H7 (cell line): ENCODE measurements at places on chromosomes 3 and 15. TPM values are rescaled to one million over a fixed set of nuclear protein-coding genes. Genes with fewer than 3 reads are reported as not detected.

DNA sequence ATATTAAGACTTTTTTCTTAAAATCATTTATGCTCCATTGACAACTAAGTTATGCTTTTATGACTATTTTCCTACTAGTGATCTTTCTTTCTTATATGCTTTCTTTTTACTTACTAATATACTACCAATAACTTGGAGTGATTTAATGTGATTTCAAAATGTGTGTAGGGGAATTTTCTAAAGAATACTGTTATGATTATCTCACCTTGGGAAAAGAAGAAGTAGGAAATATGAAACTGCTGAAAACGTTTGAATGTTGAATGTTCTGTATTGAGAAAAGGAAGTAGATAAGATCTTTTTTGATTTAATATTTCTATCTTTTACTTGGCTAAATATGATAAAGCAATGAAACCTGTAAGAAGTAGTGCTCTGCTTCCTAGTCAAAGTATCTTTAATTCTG is 7.8 kb upstream of the CD200R1 start:
- DNase-seq, result no peak

GRCh38 chr15:63232405-63232804 is 43.0 kb downstream of the RAB8B start:
- DNase-seq, result no peak

- peak; percentile 85 for DNase-seq
Measured at GRCh38 chr3:50637011-50637410, 20.1 kb downstream of the MAPKAPK3 start.

The PPM1L gene
- 3.2 and 5.7 TPM in 2 replicates for total RNA-seq

The CLDN11 gene
- 81.6 and 104 TPM in 2 replicates for total RNA-seq

DNA sequence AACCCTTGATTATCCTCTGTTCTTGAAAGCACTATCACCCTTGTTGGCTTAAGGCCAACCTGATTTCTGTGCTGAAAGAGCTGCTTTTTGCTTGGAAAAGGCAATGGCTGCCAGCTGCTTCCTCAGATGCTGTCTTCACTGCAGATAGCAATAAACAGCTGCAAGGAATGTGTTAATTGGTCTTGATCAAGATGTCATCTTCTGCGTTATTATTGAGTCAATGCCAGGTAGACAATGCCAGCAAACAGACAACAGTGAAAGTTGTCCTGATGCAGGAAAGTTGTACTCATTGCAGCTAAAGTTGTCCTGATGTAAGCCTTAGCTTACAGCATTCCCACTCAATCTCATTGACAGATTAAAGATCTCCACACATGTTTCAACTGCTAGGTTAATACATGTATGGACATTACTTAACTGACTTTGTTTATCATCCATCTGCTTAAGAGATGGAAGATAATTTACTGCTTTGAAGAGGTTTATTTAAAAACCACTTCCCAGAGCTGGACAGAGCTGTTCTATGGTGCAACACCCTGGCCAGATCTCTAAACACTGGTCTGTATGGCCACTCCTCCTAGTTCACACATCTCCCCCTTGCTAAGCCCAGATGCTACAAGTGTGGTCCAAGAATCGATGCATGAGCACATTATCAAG is 251.0 kb upstream of the MCTP2 start:
- no peak for DNase-seq

GRCh38 chr3:193780810-193781478 is 187.9 kb downstream of the OPA1 start:
- DNase-seq, result peak; percentile 86

DNA sequence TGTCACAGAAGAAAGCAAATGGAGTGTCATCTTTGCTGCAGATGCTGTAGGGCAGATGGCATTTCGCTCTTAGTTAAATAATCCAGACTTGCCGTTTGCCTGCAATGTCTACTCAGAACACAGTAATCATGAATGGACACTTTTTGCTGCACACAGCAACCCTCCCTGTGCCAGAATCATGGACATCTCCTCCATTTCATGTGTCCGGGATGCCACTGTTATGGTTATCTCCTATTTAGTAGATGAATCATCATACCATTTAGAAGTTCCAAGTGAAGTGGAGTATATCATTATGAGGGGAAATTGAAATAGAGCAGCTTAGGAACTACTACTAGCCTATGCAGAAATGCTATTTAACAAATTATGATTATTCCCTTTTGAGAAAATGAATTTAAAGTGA is 118.5 kb downstream of the DUT start:
- no peak for DNase-seq

DNA sequence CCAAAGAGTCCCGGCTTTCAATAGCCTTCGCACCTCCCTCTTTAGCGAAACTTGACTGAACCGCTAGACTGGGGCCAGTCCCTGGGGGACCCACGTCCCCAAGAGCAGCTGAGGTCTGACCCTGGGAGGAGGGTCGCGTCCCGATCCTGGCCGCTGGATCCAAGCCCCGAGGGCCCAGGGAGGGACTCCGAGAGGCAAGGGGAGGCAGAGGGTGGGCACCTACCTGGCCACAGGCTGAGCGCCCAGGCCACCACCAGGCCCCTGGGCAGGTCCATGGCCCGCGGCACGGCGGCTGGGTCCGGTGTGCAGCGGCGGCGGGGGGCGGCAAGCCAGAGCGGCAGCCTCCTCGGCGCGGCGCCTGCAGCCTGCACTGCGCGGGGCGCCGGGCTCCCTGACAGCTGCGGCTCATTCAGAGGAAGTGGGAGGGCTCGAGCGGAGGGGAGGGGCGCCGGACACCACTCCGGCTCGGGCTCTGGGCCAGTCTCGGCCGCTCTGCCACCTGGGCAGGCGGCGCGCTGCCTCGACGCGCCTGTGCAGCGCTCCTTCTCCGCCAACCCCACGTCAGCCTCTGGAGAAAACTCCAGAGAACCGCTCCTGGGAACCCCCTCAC is at the start of gene ITGA11:
TSS of gene ITGA11 (minus strand) at position 372 of the 610 bp plus-strand sequence. CDS start at position 275, 97 bp downstream.
- peak; percentile 94 for DNase-seq

GRCh38 chr3:125110016-125110875 is 54.4 kb upstream of the HEG1 start:
- DNase-seq, result no peak

The GOLGA6D gene
- total RNA-seq, result 0.28 and 1.1 TPM in 2 replicates

The COL7A1 gene
- 19.4 and 29.4 TPM in 2 replicates for total RNA-seq

The FBXW12 gene
- total RNA-seq, result 0.07 and 0.67 TPM in 2 replicates

- DNase-seq, result no peak
Measured at GRCh38 chr3:152491922-152492321, 223.2 kb downstream of the MBNL1 start.

GRCh38 chr3:173078525-173078924 is 62.5 kb downstream of the SPATA16 start:
- DNase-seq, result no peak

- no peak for DNase-seq
Measured at GRCh38 chr15:39501366-39502081, 79.4 kb upstream of the THBS1 start.

DNA sequence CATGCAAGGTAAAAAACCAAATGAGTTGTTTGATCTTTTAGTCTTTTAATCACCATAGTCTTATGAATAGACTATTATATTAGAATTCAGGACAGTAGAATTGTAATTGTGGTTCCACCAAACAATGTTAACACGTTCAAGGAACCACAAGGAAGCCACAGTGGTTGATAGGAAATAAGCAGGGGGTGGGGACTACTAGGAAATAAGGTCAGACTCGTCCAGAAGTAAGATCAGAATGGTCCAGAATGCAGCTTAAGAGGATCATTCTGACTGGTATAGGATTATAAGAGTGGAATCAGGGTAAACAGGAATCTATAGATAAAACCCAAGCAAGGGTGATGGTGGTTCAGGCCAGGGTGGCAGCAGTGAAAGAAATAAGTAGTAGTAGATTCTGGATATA is 7.5 kb downstream of the MYNN start:
- no peak for DNase-seq

GRCh38 chr15:36959746-36960145 is 140.6 kb downstream of the MEIS2 start:
- no peak for DNase-seq

The ACKR2 gene
- not detected in 2 replicates for total RNA-seq

- peak; percentile 17 for DNase-seq
Measured at GRCh38 chr3:49807431-49808114, 4.5 kb downstream of the INKA1 start.

The ZNF80 gene
- not detected in 2 replicates for total RNA-seq

- DNase-seq, result no peak
Measured at GRCh38 chr15:36951731-36952247, 148.6 kb downstream of the MEIS2 start.

DNA sequence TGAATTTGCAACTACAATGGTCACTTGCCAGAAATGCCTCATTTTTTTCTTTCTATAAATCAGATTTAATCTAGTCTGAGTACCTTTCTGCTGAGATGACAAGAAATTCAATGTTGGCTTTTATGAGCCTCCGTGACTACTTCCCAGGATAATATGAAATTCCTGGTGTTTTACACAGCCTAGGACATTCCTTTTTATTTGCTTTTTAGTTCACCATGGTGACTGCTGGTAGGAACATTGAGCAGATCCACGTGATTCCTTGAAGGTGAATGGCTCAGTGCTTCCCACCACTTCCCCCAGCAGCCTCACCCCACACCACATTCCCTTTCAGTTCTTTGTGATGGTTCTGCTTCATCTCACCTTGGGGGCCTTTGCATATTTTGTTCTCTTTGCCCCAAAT is 4.3 kb upstream of the NPTN start:
- no peak for DNase-seq

GRCh38 chr3:77815467-77815866 is 775.6 kb downstream of the ROBO2 start:
- DNase-seq, result peak; percentile 4

The LDHAL6B gene
- total RNA-seq, result not detected in 2 replicates

The OPA1 gene
- total RNA-seq, result 63.0 and 82.0 TPM in 2 replicates

The TMEM40 gene
- 1.8 TPM in 1 of 2 replicates, not detected in the other for total RNA-seq

The OSBPL10 gene
- 24.1 and 29.9 TPM in 2 replicates for total RNA-seq

The SPINK8 gene
- not detected in 2 replicates for total RNA-seq

DNA sequence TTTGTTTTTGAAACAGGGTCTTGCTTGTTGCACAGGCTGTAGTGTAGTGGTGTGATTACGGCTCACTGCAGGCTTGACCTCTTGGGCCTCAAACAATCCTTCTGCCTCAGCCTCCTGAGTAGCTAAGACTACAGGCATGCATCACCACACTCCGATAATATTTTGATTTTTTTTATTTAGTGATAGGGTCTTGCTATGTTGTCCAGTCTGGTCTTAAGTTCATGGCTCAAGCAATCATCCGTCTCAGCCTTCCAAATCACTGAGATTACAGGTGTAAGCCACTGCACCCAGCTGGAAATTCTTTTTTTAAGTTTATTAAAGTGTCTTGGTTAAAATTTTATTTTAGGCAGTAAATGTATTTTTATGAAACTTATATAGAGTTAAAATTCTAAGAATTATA is 32.2 kb upstream of the RAP2B start:
- DNase-seq, result no peak

- peak; percentile 70 for DNase-seq
Measured at GRCh38 chr3:150925751-150926201, 20.5 kb upstream of the MINDY4B start.

GRCh38 chr3:78176869-78177268 is 1137.0 kb downstream of the ROBO2 start:
- DNase-seq, result no peak

The TNNC1 gene
- 4.2 and 7.2 TPM in 2 replicates for total RNA-seq

- peak; percentile 76 for DNase-seq
Measured at GRCh38 chr3:13896473-13897154, 16.7 kb upstream of the WNT7A start.

DNA sequence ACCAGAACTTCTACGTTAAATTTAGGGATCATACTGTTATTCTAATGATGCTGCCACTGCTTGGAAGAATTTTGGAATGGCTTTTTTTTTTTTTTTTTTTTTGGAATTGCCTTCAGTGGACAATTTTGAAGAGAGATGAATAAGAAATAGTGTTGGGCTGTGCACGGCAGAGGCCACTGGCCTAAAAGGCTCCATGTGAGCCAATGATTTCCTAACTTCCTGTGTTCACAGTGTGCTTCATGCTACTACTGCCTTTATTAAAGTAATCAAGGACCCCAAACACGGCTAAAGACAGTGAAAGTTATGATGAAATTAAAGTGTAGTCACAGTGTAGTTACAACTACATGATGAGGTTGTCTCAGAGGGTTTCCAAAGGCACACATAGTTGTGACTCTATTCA is 100.8 kb upstream of the TNFAIP8L3 start:
- DNase-seq, result no peak

DNA sequence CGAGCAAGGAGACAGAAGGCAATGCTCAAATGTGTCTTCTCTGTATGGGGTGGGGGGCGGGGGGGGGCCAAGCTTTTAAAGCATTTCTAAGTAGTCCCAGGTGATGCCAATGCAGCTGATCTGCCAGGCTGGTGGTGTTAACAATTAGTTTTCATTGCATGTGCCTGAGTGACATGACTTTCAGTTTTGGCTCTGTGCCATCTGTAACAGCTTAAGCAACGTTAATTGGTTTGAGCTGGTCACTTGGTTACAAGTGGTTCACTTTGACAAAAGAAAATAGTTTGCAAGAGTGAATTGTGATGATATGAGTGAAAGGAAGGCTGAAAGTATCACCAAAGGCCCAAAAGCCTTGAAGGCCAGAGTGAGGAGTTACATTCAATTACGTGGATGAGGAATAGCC is 26.4 kb upstream of the LRIG1 start:
- DNase-seq, result no peak

- DNase-seq, result no peak
Measured at GRCh38 chr3:134239538-134239937, 11.1 kb downstream of the RYK start.

DNA sequence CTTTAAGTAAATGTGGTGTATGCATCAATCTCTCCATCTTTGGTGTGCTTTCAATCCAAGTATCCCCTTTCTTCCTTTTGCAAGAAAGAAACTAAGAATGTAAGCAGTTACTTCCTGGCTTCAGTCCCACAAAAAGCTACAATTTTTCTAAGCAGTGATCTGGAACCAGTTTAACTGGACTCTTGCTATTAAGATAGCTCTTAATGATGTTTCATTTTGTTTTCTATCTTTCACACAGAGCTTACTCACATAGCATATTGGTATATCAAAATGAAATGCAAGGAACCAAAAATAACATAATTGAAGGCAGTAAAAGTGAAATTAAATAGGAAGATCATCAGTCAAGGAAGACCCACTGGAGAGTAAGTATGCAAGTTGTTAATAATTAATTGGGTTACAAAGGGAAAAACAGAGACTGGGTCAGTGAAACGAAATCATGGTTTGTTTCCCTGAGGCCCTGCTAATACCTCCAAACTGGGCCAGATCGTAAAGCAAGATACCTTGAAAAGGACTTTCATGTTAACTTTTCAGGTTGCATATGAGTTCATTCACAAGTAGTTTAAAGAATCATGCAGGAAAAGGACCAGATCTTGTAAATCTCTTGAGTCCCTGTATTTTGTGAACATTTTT is 41.9 kb downstream of the GPR160 start:
- DNase-seq, result no peak

GRCh38 chr3:162370141-162370540 is 873.5 kb downstream of the OTOL1 start:
- no peak for DNase-seq

GRCh38 chr3:13455644-13456043 is 24.5 kb upstream of the HDAC11 start:
- DNase-seq, result no peak
